ENCODE measurements at places on chromosomes 7 and 10.

DNA sequence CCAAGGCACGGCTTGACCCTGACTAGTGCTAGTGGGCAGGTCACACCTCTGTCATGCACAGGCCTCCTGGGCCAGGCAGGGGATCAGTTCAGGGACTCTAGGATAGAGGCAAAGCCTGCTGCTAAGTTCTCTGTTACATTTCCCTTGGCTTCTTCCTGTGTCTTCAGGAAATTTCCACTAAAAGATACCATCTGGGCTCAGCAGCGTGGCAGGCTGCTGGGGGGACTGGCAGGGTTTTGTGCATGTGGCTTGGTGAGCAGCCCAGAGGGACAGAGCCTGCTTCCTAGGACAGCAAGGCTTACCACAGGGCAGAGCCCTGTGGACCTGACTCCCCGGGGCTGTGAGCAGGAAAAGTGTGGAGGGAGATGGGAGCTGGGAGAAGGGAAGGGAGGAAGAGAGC is 20.7 kb upstream of the ZNF32 start:
- DNase-seq: no peak

DNA sequence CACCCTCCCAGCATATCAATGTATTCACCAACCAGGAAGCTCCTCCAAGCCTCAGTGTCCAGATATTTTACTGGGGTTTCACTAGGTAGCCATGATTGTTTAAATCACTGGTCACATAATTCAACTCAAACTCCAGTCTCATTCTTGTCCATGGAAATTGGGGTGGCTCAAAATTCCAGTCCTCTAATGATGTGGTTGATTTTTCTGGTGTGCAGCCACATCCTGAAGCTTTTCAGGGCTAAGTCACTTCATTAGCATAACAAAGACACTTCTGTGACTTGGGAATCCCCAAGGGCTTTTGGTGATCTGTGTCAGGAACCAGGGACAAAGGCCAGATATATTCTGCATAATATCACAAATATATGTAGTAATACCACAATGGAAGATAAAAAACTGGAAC is 786.9 kb upstream of the IGFBP3 start:
- DNase-seq: no peak

DNA sequence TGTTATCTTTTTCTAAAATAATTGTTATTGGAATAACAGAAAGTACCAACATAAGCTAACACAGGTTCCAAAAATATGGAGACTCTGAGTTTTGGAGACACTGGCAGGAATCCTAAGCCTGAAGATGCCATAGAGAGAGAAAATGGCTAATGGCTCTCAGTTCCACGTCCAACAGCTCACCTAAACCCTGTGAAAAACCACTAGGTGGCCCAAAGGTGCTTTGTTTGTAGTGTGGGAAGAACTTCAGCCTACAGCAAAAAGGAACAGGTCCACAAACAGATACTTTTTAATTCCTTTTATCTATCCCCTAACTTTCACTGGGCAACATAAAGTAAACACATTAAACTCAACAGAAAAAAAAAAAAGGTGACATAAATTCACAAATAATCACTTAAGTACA is 272.3 kb downstream of the SEMA3D start:
- no peak for DNase-seq

GRCh38 chr10:64394744-64395143 is 873.5 kb downstream of the REEP3 start:
- DNase-seq: no peak

- no peak for DNase-seq
These were observed 215.5 kb upstream of the VSTM2A start for GRCh38 chr7:54326592-54327167.
